ENCODE measurements at places on chromosomes 3 and 15.

- no peak for DNase-seq
Observed at GRCh38 chr3:140252812-140253656, 318.0 kb downstream of the CLSTN2 start.

GRCh38 chr15:69511015-69511414 is 58.4 kb downstream of the RPLP1 start:
- DNase-seq, result peak; percentile 65

- no peak for DNase-seq
Observed at GRCh38 chr3:66365080-66365479, 135.7 kb downstream of the LRIG1 start.

DNA sequence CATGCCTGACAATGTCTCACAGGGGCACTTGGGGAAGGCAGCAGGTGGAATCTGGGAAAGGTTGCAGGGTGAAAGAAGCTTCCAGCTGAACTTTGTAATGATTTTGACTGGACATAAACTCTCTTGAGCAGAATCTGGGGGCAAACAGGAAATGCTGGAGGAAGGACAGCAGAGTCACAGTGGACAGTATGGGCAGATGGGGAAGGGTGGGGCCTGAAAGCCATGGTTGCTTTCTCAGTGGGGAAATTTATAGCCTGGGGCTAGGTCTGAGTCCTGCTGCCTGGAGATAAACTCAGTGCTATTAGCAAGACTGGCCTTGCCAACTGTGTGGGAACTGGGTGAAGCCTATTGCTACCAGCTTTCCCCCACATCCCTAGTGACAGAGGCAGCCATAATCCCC is 203.2 kb downstream of the OSBPL10 start:
- DNase-seq, result no peak

GRCh38 chr3:37610529-37610928 is 251.2 kb upstream of the CTDSPL start:
- DNase-seq, result no peak

- no peak for DNase-seq
Observed at GRCh38 chr3:188905547-188905946, 266.2 kb upstream of the TPRG1 start.

- no peak for DNase-seq
Observed at GRCh38 chr3:130459944-130460343, 57.0 kb upstream of the COL6A6 start.

DNA sequence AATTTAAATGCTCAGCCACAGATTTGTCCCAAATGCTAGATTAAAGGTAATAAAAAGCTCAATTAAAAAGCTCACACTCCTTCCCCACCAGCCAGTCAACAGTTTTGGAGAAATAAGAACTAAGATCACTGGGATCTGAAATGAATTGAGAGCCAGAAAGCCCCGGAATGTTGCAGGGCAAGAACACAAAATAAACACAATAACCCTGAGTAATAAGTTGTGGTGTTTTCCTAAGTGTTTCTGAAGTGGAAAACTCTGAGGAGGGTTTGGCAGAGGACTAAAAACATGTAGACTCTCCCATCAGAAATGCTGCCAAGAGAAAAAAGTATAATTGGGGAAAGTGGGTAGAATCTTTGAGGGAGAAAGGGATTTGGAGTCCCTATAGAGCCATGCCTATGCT is 127.8 kb downstream of the ABI3BP start:
- DNase-seq, result no peak

DNA sequence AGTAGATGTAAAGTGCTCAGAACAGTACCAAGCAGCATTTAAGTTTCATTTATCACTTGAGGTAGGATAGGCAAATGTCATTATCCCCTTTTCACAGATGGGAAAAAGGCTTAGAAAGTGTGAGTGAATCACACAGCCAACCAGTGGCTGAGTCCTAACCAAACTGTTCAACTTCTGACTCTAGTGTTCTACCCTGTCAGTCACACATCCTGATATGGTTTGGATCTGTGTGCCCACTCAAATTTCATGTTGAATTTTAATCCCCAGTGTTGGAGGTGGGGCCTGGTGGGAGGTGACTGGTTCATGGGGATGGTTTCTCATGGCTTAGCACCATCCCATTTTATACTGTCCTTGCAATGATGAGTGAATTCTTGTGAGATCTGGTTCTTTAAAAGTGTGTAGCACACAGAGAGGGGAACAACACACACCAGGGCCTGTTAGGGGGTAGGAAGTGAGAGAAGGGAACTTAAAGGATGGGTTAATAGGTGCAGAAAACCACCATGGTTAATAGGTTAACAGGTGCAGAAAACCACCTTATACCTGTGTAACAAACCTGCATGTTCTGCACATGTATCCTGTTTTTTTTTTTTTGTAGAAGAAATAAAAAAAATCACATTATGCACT is 304.7 kb downstream of the SUCLG2 start:
- DNase-seq, result no peak

Data from erythroblast (primary cell).